ENCODE measurements at places on chromosomes 1 and 21.

DNA sequence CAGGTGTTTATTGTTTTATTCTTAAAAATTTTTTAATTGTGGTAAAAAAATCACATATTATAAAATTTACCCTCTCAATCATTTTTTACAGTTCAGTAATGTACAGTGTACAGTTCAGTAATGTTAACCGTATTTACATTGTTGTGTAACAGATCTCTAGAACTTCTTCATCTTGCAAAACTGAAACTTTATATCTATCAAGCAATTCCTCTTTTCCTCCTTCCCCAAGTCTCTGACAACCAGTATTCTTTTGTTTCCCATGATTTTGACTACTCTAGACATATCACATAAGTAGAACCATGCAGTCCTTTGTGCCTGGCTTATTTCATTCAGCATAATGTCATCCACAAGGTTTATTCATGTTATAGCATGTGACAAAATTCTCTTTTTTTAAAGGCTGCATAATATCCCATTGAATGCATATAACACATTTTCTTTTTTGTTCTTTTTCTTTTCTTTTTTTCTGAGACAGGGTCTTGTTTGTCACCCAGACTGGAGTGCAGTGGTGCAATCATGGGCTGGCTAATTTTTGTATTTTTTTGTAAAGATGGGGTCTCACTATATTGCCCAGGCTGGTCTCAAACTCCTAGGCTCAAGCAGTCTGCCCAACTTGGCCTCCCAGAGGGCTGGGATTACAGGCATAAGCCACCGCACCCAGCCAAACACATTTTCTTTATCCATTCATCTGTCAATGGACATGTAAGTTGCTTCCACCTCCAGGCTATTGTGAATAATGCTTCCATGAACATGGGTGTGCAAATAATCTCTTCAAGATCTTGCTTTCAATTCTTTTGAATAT, 17.2 kb upstream of the RCSD1 start:
- DNase-seq = no peak

DNA sequence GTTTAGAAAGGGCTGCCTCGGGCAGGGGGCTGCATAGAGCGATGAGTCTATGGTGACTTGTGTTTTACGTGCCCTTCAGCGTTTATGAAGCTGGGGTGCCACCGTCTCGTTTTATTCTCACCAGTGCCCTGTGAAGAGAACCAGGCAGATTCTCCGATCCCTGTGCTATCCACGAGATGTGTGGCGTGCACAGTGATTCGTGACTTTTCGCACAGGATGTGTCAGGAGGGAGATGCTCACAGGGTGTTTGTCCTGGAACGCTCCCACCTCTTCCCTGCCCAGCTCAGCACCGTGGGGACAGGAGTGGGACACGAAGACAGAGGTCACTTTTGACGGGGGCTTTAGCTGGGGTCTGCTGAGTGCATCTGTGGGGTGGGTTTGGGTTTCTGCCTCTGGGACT, 54.9 kb upstream of the AJAP1 start:
- no peak for DNase-seq

- no peak for DNase-seq
Observed at GRCh38 chr1:58857680-58858673, 74.1 kb upstream of the JUN start.

DNA sequence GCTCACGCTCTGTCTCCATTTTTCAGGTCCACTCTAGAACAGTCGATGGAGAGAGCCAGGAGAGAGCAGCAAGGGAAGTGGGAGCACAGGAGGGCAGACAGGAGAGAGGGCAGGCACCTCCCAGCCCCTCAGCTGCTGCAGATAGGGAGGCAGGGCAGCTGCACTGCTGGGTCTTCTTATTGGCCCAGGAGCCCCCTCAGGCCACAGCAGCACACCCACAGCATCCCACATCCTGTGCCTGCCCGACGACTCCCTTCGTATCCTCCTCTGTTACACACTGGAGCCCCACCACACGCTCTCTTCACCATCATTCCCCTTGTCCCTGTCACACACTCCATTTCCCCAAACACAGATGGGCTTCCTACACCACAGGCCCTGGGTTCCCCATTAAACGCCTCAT, 13.7 kb upstream of the ARTN start:
- no peak for DNase-seq

DNA sequence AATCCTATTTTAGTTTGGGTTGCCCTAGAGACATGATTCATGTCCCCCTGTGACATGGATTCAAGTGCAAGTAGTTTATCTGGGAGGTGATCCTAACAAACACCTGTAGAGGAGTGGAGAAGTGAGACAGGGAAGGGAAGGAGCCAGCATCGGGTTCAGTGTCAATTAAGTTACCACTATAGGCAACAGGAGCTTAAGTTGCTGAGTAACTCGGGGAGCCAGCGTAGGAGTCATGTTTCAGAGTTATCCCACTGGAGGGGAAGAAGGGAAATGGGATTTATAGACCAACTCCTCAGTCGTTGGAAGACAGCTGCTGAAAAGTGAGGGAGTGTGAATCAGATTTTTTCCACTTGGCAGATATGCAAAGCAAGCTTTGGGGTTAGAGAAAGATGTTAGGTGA, 54.9 kb downstream of the SLC30A7 start:
- no peak for DNase-seq

- DNase-seq = no peak
Observed at GRCh38 chr1:23931491-23931880, 18.3 kb upstream of the CNR2 start.

GRCh38 chr1:39085174-39085573, 59.0 kb downstream of the NDUFS5 start:
- no peak for DNase-seq

- DNase-seq = no peak
Observed at GRCh38 chr1:169623132-169623926, 6.6 kb downstream of the SELP start.

DNA sequence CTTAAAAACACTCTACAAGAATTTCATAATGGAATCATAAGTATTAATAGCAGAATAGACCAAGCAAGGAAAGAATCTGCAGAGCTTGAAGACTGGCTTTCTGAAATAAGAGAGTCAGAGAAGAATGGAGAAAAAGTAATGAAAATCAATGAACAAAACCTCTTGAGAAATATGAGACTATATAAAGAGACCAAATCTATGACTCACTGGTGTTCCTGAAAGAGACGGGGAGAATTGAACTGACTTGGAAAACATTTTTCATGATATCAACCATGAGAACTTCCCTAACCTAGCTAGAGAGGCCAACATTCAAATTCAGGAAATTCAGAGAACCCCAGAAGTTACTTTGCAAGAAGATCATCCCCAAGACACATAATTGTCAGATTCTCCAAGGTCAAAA, 85.6 kb downstream of the GDAP2 start:
- no peak for DNase-seq

GRCh38 chr1:59092126-59092525, 204.8 kb upstream of the FGGY start:
- no peak for DNase-seq

- DNase-seq = no peak
Observed at GRCh38 chr1:190478149-190479049, 735 bp upstream of the BRINP3 start.

- no peak for DNase-seq
Observed at GRCh38 chr1:185444676-185445075, 127.6 kb upstream of the IVNS1ABP start.

- DNase-seq = no peak
Observed at GRCh38 chr1:29703596-29704370, 467.5 kb downstream of the PTPRU start.

DNA sequence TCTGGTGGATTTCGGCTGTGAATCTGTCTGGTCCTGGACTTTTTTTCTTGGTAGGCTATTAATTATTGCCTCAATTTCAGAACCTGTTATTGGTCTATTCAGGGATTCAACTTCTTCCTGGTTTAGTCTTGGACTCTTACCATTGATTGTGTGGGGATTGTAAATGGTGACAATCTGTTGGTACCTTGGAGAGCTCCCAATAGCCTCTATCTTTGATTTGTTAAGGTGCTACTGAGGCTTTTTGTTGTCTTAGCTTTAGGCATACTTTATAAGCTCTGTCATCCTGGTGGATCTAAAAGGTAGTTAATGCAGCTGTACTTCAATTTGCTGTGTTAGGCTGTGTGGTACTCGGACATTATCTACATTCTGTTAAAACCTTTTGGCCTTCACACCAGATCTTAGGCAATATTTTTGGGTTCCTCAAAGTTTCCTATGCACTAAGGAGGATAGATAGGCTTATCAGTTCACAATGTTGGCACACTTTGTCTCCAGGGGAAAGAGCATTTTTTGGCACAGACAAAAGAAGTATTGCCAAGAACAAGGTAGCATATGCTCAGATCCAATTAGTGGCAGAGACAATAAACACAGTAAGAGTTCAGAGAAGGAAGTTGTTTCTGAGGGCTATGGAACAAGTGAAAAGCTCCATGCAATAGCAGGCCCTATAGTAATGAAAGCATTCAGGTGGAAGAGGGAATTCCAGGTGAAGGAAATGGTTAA, 230.4 kb downstream of the PDE4B start:
- no peak for DNase-seq

GRCh38 chr21:26756491-26757159, 88.6 kb downstream of the ADAMTS1 start:
- no peak for DNase-seq

GRCh38 chr1:150028322-150028721, 17.8 kb upstream of the OTUD7B start:
- no peak for DNase-seq

DNA sequence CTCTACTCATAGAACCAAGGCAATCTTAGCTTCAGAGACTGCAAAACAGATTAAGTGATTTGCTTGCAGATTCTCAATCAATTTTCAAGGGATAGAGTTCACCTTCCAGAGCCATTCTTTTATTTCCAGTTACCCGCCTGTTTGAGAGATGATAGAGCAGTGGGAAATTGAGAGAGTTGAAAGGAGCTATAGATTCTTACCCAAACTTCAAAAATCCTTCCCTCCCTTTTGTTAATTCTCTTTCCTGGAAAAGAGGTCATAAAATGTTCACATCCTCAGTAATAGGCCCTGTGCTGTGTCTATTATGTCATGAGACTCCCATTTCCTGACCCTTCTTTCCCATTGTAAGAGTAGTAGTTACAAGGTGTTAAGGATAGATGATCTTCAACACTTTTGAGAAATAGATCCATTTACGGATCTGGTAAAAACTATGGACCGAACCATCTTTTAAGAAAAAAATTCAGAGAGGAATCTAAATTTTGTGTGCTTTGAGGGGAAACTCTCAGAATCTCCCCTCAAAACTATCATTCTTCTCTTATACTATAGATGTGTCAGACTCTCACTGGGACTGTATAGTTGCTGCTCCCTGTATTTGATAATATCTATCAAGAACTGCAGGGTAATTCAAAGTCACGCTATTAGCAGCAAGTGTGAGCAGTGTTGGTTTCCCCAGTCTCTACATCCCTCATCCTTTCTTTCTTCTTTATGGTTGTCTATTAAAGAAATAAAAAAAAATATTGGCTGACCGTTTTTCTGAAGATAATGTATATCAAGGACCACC, 8.0 kb downstream of the RGS4 start:
- no peak for DNase-seq

All from CD4-positive, CD25-positive, alpha-beta regulatory T cell (primary cell).